ENCODE measurements at places on chromosomes 12 and 14. TPM values are rescaled to one million over a fixed set of nuclear protein-coding genes. Genes with fewer than 3 reads are reported as not detected.
A peak's percentile ranks its signal among the peaks of the same experiment; 100 is the strongest.

DNA sequence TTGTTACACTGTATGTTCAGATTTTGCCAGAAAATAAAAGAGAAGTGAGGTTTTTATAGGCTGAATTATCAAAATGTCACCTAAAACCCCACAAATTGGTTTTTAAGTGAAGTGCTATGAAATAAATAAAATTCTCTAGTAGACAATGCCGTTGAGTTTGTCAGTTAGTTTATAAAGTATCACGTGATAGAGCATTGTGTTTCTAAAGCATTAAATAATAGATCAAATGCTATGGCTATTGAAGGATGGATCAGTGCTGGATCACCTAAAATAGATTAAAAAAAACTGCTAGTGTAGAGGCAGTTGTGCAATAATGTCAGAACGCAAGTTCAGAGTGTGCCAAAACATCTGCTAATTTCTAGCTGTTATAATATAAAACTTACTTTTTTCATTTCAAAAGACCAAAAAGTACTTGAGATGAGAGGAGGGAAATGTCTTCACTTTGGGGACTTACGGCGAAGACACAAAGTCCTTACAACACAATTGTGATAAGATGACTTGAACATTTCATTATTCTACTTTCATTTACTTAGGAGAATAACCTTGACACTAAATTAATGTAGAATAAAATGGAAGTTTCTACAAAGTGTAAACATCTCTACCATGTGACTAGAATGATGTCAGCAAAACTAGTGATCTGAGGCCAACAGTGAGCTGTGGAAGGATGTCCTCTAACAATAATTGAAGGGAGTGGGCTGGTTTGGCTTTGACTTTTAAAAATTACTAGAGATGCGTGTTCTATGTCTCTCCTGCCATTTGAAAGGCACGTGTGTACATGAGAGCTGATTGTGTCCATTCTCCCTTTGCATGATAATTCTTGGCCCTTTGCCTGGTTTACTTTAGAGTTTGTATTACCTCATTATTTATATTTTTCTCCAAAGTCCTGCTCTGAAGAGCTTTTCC lies 154.4 kb upstream of the PDE3A start:
- no peaks in the 10 kb centered on the region for H3K36me3 ChIP-seq
- H3K4me1 ChIP-seq = peaks cover 8% of the 10 kb centered on the region
- no peak overlapping the region for H3K4me3 ChIP-seq
- peak; percentile 92 for DNase-seq
- H3K27me3 ChIP-seq = no peaks in the 10 kb centered on the region

DNA sequence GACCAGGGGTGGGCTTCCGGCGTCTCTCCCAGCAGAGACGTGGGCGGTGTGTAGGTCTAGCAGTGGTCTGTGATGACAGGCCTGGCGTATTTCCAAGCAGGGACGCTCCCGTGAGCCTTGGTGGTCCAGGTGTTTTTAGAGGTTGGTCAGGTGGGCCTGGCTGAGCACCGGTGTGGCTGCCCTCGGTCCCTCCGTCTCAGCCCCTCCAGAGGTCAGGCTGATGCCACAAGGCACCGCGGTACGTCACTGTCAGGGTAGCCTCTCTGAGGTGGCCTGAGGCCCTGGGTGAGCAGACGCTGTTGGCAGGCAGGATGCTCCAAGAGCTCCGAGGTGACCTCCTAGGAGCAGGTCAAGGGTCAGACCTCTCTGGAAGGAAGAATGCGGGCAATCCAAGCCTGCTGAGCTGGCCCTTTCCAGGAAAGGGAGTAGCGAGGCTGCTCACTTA lies 13.6 kb downstream of the MTA1 start:
- peaks cover 24% of the 10 kb centered on the region for H3K36me3 ChIP-seq
- no peak overlapping the region for H3K27ac ChIP-seq
- no peaks in the 10 kb centered on the region for H3K4me1 ChIP-seq
- no peak overlapping the region for H3K4me3 ChIP-seq

DNA sequence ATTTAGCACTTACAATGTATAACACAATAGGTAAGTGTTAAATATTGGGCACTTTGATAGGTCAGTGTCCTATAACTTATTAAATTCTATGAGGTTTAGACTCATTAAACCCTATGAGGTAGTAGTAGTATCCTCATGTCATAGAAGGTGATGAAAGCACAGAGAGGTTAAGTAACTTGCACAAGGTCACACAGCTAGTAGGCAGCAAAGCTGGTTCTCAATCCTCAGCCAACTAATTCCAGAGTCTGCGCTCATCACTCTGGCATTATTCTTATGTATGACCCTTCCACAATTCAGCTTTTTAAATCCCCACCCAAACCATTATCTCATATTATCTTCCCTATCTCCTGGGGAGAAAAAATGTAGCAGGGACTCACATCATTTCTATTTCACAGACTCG lies 141.1 kb downstream of the KSR2 start:
- no peak overlapping the region for H3K4me3 ChIP-seq
- H3K36me3 ChIP-seq = no peaks in the 10 kb centered on the region
- H3K4me1 ChIP-seq = no peaks in the 10 kb centered on the region
- DNase-seq = no peak

Gene GAPDH
- 4,312 TPM for total RNA-seq

- no peaks in the 10 kb centered on the region for H3K36me3 ChIP-seq
- no peak for DNase-seq
- H3K4me1 ChIP-seq = peaks cover 62% of the 10 kb centered on the region
- no peak overlapping the region for H3K27ac ChIP-seq
These were observed 21.8 kb downstream of the SUSD6 start for GRCh38 chr14:69633238-69633637.

Gene ATL1
- 5.6 TPM for total RNA-seq

Gene MGAT4C
- total RNA-seq = 1.1 TPM

DNA sequence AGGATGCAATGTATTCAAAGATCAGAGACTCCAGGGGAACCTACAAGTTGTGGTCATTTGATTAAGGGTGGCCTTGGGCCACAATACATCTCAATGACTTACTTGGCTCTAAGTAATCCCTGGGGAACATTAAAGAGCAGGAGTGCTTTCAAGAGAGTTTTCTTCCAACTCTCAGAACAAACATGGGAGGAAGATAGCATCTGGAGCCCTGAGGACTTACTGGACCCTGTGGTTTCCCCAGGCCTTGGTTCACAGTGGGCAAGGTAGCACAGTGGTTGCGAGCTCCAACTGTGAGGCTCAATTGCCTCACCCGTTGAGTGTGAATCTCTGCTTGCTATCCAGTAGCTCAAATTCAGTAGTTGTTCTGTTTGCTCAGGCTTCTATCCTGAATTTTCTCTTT lies 32.4 kb downstream of the STXBP6 start:
- H3K27me3 ChIP-seq = no peaks in the 10 kb centered on the region
- no peak for DNase-seq
- H3K27ac ChIP-seq = no peak overlapping the region

DNA sequence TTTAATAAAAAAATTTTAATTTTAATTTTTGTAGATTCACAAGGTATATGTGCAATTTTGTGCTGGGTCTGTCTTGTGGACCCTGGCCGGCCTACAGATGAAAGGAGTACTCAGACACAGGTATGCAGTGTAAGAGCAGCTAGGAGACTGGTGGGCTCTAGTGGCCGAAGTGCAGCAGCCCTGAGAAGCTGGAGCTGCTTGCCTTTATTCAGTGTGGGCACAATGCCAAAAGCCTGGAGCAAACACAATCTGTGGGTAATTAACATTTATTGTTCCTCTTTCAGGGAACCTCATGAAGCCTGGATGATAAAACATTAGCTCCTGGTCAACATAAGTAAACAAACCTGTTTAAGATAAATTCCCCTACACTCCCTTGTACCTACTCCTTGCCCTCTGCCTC lies 135.7 kb upstream of the SEL1L start:
- no peaks in the 10 kb centered on the region for H3K27me3 ChIP-seq
- no peak for DNase-seq
- no peaks in the 10 kb centered on the region for H3K4me1 ChIP-seq
- no peak overlapping the region for H3K27ac ChIP-seq
- H3K36me3 ChIP-seq = no peaks in the 10 kb centered on the region
- H3K4me3 ChIP-seq = no peak overlapping the region

Gene MYH7
- 124 TPM for total RNA-seq

Gene GARIN6
- not detected for total RNA-seq

DNA sequence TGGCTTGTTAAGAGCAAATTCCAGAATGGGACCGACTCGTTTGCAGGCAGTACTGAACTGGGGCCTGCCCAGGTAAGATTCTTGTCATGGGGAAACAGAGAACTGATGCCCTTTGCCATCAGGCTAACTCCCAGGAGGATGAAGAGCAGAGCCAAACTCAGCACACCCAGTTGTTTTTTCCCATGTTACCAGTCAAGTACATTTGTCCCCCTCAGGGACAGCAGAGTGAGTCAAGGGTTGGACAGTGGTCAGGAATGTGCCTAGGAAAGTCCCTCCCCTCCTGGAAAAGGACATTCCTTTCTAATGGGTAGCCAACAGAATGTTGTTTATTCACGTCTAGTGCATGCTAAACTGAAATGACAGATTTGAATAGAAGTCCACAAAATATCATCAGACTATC lies 1.6 kb downstream of the ART4 start:
- no peak overlapping the region for H3K27ac ChIP-seq
- no peaks in the 10 kb centered on the region for H3K36me3 ChIP-seq
- peaks cover 4% of the 10 kb centered on the region for H3K4me1 ChIP-seq
- H3K27me3 ChIP-seq = no peaks in the 10 kb centered on the region

GRCh38 chr14:69654116-69654515 lies 42.7 kb downstream of the SUSD6 start:
- peaks cover 34% of the 10 kb centered on the region for H3K4me1 ChIP-seq
- H3K36me3 ChIP-seq = peaks cover 9% of the 10 kb centered on the region
- no peak overlapping the region for H3K4me3 ChIP-seq
- H3K27me3 ChIP-seq = no peaks in the 10 kb centered on the region
- H3K27ac ChIP-seq = no peak overlapping the region
- DNase-seq = no peak

DNA sequence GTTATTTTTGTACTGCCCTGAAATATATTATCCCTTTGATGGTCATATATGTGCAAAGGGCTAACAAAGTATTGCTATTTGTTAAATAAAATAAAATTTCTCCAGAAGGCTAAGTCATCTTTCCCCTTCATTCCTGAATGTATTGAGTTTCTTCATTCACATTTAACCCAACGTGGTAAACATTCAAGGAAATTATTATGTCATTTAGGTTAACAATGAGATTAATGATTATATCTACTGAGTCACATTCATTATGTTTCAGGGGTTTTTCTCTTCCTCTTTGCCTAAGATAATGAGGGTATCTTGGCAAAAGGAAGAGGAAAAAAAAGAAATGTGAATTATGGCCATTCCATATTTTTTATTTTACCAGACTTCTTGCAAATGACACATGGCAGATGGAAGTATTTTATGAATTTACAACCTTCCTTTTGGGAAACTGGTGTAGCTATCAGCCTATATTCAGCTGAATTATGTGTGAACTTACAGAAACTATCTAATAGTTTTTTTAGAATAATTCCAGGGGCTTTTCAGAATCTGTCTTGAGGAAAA lies 27.2 kb downstream of the TSPAN8 start:
- DNase-seq = peak; percentile 36
- H3K4me3 ChIP-seq = no peak overlapping the region
- peaks cover 2% of the 10 kb centered on the region for H3K4me1 ChIP-seq
- H3K27ac ChIP-seq = no peak overlapping the region

DNA sequence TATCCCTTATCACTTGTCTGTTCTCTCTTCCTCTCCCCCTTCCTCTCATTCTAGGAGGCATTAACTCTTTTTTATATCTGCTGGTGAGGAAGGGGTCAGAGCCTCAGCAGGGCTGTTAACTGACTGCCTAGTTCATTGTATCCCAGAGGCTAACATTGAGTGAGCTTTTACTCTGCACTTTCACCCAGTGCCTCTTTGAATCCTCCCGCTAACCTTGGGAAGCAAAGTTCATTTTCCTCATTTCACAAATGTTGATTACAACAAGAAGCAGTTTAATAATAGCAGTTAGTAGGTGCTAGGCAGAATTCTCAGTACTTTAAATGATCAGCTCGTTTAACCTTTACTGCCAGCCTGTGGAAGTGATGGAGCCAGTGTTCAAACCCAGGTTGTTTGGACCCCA lies 75.5 kb downstream of the POLR3B start:
- no peak overlapping the region for H3K27ac ChIP-seq
- DNase-seq = no peak
- H3K27me3 ChIP-seq = no peaks in the 10 kb centered on the region

GRCh38 chr12:124557518-124558223 lies 9.7 kb downstream of the NCOR2 start:
- peaks cover 69% of the 10 kb centered on the region for H3K4me1 ChIP-seq
- H3K36me3 ChIP-seq = peaks cover 14% of the 10 kb centered on the region
- H3K4me3 ChIP-seq = no peak overlapping the region
- H3K27me3 ChIP-seq = no peaks in the 10 kb centered on the region

GRCh38 chr12:95851606-95852005 lies 7.1 kb upstream of the SNRPF start:
- no peak overlapping the region for H3K27ac ChIP-seq
- H3K36me3 ChIP-seq = no peaks in the 10 kb centered on the region
- peaks cover 2% of the 10 kb centered on the region for H3K27me3 ChIP-seq
- DNase-seq = no peak
- no peak overlapping the region for H3K4me3 ChIP-seq

GRCh38 chr12:96190413-96191108 lies 3.6 kb upstream of the ELK3 start:
- peaks cover 11% of the 10 kb centered on the region for H3K4me1 ChIP-seq
- no peaks in the 10 kb centered on the region for H3K36me3 ChIP-seq
- no peak for DNase-seq
- H3K27ac ChIP-seq = no peak overlapping the region
- H3K4me3 ChIP-seq = no peak overlapping the region

GRCh38 chr12:46237371-46238045 lies 31.3 kb downstream of the SLC38A1 start:
- no peak overlapping the region for H3K27ac ChIP-seq
- no peak for DNase-seq
- H3K4me3 ChIP-seq = no peak overlapping the region
- no peaks in the 10 kb centered on the region for H3K4me1 ChIP-seq

Gene PXN
- total RNA-seq = 33.2 TPM

Gene GRIP1
- total RNA-seq = 2.2 TPM

- H3K36me3 ChIP-seq = peaks cover 4% of the 10 kb centered on the region
- H3K27ac ChIP-seq = no peak overlapping the region
- DNase-seq = no peak
- no peak overlapping the region for H3K4me3 ChIP-seq
- no peaks in the 10 kb centered on the region for H3K27me3 ChIP-seq
These were observed 60.0 kb downstream of the LRP6 start for GRCh38 chr12:12206776-12207388.

Gene FLVCR2
- total RNA-seq = 11.0 TPM

Gene LTBP2
- total RNA-seq = 10.5 TPM

Gene COQ6
- 36.8 TPM for total RNA-seq

DNA sequence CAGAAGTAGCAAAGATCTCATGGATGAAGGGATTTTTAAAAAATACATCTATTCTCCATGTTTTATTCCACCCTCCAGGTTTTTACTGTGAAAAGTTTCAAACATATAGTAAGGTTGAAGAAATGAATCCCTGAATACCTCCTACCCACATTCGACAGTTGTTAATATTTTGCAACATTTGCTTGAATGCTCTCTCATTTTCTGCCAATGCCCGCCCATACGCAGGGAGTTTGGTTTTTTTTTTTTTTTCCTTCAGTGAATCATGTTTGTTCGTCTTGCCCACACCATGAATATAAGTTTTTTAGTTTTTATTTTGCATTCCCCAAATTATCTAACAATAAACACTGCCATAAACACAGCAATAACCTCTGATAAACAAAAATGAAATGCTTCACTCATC lies 82.9 kb downstream of the MAP1LC3B2 start:
- H3K27me3 ChIP-seq = peaks cover 10% of the 10 kb centered on the region
- no peaks in the 10 kb centered on the region for H3K4me1 ChIP-seq

- H3K4me3 ChIP-seq = no peak overlapping the region
- H3K4me1 ChIP-seq = no peaks in the 10 kb centered on the region
- DNase-seq = no peak
- no peaks in the 10 kb centered on the region for H3K36me3 ChIP-seq
- peaks cover 4% of the 10 kb centered on the region for H3K27me3 ChIP-seq
These were observed 31.5 kb downstream of the TMEM63C start for GRCh38 chr14:77212943-77213678.

Gene ETFBKMT
- 3.9 TPM for total RNA-seq

Gene ARHGAP9
- total RNA-seq = 3.6 TPM
